Body of pancreas (tissue), 4 donors: ENCODE measurements at places on chromosomes 12 and 14. TPM values are rescaled to one million over a fixed set of nuclear protein-coding genes. Genes with fewer than 3 reads are reported as not detected.

GRCh38 chr12:49462083-49462744 lies 76.6 kb upstream of the KCNH3 start:
- DNase-seq, result no peak

DNA sequence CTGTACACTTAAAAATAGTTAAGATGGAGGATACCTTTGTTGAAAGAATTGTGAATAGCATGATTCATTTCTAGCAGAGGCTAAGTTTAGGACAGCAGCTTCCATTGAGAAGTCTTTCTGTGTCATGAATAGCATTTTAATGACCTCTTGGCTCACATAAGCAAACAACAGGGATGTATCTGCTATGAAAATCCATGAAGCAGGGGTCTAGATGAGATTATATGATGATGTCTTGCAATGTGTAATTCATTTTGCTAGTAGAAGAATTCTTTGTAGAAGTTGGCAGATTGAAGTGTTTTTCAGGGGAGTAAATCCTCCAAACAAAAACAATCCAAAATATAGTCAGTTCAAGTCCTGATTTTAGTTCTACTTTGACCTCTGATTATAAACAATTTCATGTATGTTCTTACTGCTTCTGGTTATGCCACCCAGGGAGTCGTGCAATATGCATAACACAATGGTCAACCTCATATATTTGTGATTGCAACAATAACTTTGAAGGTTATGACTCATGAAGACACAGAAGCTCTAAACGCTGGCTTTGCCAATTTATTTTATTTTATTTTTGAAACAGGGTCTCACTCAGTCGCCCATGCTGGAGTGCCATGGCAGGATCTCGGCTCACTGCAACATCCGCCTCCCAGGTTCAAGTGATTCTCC lies 6.9 kb upstream of the RD3L start:
- no peak for DNase-seq

DNA sequence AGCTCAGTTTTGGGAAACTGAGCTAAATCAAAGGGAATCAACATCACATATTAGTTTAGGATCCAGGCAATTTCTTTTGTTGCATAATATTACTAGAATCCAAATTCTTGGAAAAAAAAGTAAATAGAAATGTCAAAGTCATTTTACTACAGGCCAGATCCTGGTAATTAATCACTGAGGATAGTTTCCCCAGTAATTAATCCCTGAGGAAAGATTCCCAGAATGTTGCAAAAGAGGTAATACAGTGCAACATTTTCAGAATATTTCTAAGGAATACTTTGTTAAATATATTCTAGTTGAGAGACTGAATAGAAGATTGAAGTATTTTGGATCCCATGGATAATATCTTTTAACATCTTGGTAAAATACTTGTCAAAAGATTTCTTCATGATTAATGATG lies 207.0 kb upstream of the GARIN2 start:
- no peak for DNase-seq

DNA sequence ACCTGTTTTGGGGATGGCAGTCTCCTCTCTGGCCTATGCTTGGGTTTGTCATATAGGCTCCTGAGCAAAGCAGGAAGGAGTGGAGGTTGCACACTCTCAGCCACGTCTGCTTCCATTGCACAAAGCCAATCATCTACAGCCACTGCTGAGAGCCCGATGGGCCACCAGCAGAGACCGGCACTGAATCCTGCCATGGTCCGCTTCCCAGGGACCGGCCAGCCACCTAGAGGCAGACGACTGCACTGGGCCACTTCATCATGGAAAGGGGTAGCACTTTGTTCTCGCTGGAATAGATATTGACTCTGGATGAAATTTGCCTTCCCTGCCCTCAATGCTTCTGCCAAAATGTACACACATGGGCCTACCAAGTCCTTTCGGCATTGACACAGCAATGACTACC lies 22.3 kb downstream of the DLK1 start:
- no peak for DNase-seq

- no peak for DNase-seq
These were observed 227.8 kb downstream of the SPTSSA start for GRCh38 chr14:34234258-34234657.

DNA sequence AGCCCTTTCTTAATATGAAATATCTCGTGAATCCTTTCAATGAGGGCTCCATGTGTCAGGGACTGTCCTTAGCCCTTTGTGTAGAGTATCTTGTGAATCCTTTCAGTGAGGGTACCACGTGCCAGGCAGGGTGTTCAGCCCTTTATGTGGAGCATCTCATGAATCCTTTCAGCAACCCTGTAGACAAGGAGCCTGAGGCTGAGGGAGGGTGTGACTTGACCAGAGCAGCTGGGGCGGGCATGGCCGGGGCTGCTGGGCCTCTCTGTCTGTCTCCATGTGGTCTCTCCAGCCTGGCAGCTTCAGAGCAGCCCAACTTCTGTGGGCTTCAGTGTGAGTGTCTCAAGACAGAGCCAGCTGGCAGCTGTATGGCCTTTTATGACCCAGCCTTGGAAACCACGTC lies 140.2 kb downstream of the AACS start:
- no peak for DNase-seq

GRCh38 chr12:8493084-8493483 lies 20.2 kb upstream of the CLEC4D start:
- no peak for DNase-seq

- peak; percentile 35 for DNase-seq
These were observed 1.7 kb downstream of the ANGEL1 start for GRCh38 chr14:76810953-76811400.

- no peak for DNase-seq
These were observed 189.7 kb downstream of the EPS8 start for GRCh38 chr12:15599266-15600037.

- DNase-seq, result peak; percentile 79
These were observed 36.7 kb downstream of the TMBIM6 start for GRCh38 chr12:49777800-49778748.

- no peak for DNase-seq
These were observed 274.0 kb upstream of the KITLG start for GRCh38 chr12:88854260-88854659.

GRCh38 chr12:544941-545635 lies 85.3 kb downstream of the B4GALNT3 start:
- no peak for DNase-seq

DNA sequence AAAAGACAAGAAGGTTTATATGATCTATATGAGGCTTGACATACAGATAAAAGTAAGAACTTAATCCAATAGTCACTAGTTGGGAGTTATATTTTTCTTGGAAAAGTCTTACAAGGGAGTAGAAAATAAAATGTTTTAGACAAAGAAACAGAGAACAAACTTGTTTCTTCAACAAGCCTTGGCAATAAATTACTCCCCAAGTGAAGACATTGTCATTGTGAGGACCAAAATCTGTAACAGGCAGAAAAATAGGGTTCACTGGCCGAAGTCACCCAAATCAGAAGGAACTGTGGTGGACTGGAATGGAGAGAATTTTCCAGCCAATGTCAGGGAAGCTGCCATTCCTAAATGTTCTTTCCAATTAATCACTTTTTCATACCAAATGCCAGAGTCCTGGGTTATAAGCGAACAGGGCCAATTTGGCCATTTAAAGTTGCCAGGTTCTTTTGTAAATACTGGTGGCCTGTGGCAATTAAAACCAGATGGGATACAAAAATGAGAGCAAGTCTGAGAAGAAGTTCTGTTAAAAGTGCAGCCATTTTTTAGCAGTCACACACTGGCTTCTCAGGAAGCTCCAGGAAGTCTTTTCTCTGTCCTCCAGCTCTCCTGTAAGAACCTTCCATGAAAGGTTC lies 117.3 kb upstream of the OVCH1 start:
- DNase-seq, result no peak

DNA sequence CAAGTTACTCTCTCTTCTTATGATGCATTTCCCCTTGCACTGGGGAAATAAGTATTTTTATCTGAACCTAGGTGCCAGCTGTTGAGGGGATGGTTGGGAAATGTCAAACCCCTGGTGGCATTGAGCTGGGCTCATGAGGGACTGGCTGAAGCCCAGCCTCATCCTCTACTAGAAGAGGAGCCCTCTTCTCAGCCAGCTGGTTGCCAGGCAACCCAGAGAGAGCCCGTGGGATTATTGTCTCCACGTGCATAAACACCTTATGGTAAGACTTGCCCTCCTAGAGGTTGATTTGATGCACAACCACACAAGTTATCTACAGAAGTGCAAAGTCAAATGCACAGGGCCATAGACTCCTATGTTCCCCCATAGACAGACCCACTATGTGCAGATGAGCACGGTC lies 89.8 kb downstream of the WSCD2 start:
- DNase-seq, result no peak

DNA sequence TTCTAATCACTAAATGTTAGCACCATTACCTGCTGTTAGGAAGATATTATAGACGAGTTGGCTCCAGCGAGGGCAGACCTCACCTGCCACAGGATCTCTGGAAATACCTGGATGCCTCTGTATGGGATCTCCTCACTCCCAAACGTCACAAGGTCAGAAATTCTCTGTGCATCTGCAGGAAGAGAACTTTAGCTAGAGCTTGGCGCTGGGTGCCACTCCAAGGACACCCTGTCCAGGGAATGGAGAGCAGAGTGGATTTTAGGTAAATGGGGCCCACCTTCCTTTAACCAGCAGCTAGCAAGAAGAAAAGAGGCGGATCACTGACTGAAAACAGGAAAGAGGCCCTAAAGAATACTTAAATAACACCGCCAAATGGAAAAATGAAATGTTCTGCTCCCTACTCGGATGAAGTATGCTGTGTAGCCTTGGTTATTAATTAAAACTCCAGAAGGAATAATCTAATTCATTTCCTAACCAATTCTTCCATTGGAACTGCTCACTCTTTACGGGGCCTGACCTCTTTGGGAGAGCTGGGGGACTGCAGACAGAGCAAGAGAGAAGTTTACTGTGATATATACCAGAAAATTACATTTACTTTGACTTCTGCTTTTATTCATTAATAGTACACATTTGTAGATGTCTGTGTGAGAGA lies 4.2 kb upstream of the FOXG1 start:
- DNase-seq, result no peak

DNA sequence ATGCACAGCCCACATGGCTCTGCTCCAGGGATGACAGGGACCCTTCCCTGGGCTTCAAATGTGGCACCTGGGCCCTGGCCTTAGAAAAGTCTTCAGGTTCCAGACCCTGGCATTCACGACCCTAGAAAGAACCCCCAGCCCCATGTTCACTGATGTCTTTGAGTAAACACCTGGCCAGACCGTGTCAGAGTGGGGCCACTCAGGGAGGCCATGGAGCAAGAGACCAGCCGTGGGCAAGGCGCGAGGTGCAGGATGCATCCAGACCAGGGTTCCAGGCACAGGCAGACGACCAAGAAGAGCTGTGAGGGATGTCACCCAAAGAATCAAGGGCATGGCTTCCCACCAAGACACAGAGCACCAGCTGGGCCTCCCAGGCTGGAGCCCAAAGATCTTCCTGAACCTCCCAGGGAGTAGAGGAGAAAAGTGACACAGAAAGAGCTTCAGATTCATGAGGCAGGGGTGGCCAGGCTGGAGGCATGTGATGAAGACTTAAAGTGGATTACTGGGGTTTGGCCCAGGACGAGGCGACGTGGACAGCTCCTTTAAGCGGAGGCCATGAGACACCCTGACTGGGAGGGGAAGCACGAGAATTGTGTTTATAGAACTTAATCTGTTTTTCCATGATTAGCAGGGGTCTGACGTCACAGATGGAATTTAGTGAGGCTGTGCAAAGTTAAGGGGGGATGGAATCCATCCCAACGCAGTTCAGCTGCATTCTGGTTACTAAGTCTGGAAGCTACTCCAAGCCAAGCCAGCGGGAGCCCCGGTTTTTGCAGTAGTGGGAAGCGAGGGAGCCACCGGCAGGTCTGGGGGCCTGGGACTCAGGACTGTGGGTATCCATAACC lies 61.6 kb downstream of the ARL6IP4 start:
- DNase-seq, result no peak

DNA sequence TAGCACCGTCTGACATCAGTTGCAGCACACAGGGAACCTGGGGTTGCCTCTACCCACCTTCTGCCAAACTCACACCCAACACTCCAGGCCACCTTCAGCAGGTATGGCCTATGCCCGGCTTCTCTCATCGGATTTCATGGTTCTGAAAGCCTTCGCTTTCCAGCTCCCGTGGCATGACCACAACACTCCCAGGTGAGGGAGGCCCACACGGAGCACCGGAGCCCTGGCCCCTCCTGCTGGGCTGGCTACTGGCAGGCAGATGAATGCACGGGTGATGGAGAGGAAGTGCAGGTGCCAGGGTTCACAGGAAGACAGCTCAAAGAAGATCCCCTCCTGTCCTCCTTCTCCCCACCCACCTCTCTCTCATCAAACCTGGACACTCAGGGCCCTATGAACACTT lies 37.2 kb downstream of the CACNA2D4 start:
- DNase-seq, result no peak

DNA sequence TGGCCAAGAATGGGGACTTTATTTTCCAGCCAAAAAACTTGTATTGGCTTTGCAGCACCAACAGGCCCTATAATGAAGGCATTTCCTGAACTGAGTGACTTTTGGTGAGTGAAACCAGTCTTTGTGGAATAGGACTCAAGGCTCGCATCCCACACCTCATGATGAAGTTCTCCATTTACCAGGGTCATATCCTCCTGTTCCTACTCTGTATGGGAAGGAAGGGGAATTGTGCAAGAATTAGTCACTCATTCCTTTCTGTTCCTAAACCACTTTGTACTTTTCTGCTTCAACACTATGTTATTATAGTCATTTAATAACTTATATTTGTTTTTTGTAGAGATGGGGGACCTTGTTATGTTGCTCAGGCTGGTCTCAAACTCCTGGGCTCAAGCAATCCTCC lies 2.3 kb upstream of the SPATS2 start:
- DNase-seq, result no peak

GRCh38 chr14:51824191-51824590 lies 36.2 kb upstream of the GNG2 start:
- DNase-seq, result no peak

GRCh38 chr14:99524804-99525698 lies 43.8 kb downstream of the CCNK start:
- DNase-seq, result no peak

DNA sequence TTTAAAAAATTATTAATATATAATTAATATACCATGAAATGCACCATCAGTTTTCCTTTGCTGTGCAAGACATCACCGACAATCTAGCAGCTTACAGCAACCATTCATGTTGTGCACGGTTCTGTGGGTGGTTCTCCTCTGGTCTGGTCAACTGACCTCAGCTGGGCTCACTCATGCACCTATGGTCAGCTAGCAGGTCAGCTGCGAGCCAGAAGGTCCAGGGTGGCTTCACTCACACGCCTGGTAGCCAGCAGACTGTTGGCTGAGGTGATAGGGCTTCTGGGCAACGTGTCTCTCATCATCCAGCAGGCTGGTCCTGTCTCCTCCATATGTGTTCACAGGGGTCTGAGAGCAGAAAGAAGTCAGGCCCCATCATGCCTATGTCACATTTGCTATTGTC lies 210.4 kb downstream of the KIF26A start:
- DNase-seq, result no peak

GRCh38 chr12:63846238-63846967 lies 1.9 kb downstream of the SRGAP1 start:
- DNase-seq, result peak; percentile 34

- no peak for DNase-seq
These were observed 1.3 kb upstream of the MDM2 start for GRCh38 chr12:68806488-68807237.

The SERPINA5 gene
- total RNA-seq, result 101 TPM

The GSC gene
- total RNA-seq, result 0.33 TPM

The BHLHE41 gene
- total RNA-seq, result 4.6 TPM

The SMOC1 gene
- 5.3 TPM for total RNA-seq

The MYF5 gene
- total RNA-seq, result not detected

The TAS2R9 gene
- not detected for total RNA-seq

The MARK3 gene
- total RNA-seq, result 87.2 TPM

The UBR7 gene
- 17.4 TPM for total RNA-seq

The FBLN5 gene
- total RNA-seq, result 129 TPM

The SERPINA6 gene
- 10.9 TPM for total RNA-seq

The CLEC6A gene
- total RNA-seq, result not detected

The SLC48A1 gene
- 22.1 TPM for total RNA-seq

The CLEC12A gene
- total RNA-seq, result not detected

The GYS2 gene
- total RNA-seq, result not detected

The CRIP1 gene
- 2.6 TPM for total RNA-seq

The ENDOU gene
- not detected for total RNA-seq
